KG1 (cell line): ENCODE measurements at places on chromosomes 2 and 18.

DNA sequence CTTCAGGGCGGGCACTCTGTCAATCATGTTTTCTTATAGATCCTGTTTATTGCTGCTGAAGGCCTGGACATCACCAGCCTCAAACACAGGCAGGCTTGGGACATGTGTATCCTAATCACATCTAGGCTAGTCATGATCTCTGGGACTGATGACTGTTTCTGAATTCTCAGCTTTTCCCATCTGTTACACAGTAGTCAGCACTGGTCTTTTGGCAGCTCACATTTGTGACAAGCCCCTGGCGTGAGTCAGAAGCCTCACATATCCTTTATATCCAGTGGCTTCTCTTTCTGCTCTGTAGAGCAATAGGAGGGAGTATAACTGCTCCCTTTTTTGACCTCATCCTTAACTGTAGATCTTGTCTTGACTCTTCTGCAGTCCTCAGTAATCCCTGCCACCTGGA, 4.5 kb downstream of the SEMA4F start:
- no peak for DNase-seq

DNA sequence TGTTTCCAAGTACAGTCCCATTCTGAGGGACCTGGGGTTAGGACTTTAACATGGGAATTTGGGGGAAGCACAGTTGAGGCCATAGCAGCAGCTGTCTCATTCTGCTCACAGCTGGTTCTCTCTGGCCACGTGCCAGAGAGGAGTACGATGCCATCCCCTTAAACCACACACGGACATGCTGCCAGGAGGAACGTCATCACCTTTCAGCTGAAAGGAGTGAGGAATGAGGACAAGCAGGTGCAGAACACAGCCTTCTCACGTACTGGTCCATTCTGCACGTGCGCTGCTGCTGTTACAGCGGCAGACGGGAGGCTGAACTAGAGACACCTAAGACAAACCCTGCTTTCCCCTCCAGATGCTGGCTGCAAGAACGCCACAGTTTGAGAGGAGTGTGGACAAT, 33.5 kb downstream of the ODC1 start:
- DNase-seq: no peak

GRCh38 chr2:32678825-32679224, 51.0 kb downstream of the TTC27 start:
- no peak for DNase-seq

DNA sequence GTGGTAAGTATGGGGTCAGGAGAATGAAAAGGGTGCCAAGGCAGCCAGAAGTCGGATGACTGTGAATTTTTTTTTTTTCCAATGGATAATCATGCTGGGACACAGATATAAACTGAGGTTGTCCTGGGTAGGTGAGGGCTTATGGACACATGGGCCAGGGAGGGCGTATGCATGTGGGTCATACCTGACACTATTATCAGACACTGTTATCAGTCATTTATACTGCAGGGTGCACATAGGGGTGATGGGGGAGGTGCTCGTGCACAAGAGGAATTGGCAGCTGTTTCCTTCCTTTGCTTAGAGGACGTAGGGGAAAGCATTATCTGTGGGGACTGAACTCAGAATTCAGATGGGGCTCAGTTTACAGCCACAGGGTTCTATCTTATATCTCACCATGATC, 10.1 kb downstream of the CTIF start:
- DNase-seq: no peak

DNA sequence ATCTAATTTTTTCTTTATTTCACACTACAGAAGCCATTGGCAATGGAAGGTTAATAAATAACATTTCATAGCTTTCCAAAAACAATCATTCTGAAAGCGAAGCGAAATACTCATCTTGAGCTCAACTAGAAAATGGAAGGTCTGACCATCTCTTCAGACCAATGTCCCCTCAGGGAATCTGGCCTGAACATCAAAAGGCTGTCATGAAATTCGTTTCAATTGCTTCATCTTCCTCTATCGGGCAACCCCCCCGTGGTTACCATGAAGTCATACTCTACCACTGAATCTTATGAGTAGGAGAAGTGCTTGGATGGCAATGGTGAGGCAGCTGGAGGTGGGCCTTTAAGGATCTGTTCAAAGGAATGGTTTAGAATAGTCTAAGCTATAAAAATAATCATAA, 22.9 kb upstream of the CYTIP start:
- no peak for DNase-seq

DNA sequence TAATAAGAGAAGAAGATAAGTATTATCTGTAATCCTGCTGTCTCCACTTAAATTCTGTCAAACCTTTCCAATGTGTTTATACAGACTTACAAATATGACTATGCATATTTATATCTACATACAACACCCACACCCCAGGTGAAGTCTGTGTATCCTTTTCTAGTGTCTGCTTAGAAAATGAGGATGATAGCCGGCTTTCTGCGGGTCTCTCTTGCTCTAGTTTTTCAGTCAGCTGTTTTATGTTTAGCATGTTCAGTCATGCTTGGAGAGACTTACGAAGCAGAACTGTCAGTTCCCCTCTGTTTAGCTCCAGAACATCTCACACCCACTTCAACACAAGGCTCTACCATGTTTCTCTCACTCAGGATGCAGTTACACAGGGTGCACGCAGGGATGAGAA, 137.3 kb upstream of the NFATC1 start:
- no peak for DNase-seq

- DNase-seq: no peak
These were observed 198.1 kb downstream of the PDE1A start for GRCh38 chr2:182228741-182229140.

DNA sequence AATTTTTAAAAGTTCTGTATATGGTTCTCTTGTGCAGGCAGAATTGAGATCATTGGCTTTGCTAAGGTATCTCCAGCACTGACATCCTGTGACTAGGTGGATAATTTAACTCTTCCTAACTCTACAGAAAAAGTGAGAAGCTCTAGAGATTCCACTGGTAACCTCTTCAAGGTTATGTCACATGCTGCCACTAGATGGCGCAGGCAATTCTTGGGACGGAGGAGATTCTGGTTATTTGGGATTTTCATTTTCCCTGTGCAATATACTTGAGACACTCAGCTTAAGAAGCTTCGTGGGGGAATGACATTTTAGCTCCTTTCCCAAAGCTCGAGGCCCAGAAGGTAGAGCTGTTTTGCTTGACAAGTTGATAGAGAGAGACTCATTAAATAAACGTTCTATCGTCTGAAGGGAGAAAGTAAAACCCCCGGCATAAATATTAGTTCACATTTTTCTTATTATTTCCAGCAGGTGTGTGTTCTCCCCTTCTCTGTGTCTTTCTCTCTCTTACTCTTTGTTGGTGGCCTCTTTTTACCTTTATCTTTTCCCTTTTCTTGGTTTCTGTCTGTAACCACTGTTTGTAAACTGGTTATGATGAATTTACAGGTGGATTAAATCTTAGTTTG, 26.6 kb upstream of the LANCL1 start:
- DNase-seq: peak; percentile 19

GRCh38 chr18:26468931-26469340, 79.4 kb downstream of the KCTD1 start:
- no peak for DNase-seq

DNA sequence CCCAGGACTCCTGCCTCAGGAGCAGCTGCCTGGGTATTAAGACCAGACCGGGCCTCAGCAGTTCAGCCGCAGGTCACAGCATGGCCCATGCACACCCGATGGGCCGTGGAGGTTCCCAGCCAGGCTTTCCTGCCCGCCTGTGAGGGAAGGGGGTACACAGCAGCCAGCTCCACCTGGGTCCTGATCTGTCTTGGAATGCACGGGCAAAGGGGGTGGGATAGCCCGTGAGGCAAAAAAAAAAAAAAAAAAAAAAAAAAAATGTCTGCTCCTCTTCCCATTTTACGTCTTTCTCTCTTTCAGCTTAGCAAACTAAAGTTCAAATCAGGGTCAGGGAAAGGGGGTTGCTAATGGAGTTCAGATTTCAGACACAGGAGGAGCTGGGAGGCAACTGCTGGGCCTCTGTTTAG, 385.2 kb downstream of the TNS1 start:
- no peak for DNase-seq

DNA sequence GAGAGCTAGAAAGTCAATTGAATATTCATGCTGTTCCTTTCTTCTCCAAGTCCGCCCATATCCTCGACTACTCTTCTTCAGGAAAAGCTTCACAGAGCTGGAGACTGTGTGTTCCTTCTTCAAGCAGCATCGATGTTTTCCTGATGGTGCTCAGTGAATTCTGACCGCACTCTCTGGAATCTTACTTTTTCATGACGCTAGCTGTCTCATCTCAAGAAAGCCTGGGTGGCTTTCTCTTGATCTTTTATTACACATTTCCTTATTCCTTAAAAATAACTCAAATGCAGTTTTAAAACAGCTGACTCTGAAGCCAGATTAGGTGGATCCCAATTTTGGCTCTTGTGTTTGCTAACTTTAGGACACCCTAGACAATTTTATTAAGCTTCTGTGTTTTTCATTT, 1245.1 kb upstream of the LRRTM1 start:
- DNase-seq: no peak

DNA sequence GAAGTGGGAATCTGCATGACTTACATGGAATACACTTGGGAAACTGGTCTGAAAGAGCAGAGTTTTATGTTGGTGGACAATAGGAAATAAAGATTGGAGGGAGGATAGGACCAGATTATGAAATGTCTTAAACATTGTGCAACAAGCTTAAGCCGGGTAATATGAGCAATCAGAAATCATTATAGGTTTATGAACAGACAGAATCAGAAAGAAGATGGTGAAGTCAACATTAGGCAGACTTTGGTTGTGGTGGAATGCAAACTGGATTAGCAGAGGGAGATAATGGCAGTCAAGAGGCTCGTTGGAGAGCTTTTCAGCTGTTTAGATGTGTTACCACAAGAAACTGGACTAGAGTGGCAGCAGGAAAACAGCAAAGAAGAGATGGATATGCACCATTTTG, 43.5 kb downstream of the CRIM1 start:
- DNase-seq: no peak

GRCh38 chr2:236743921-236744280, 174.3 kb downstream of the ACKR3 start:
- DNase-seq: no peak

GRCh38 chr2:73291461-73292315, 1.7 kb downstream of the EGR4 start:
- DNase-seq: no peak

GRCh38 chr2:182784777-182785176, 68.7 kb downstream of the DNAJC10 start:
- no peak for DNase-seq

- peak; percentile 32 for DNase-seq
These were observed 243.4 kb upstream of the ID2 start for GRCh38 chr2:8438476-8438875.

GRCh38 chr2:105660489-105660888, 84.2 kb upstream of the NCK2 start:
- no peak for DNase-seq

DNA sequence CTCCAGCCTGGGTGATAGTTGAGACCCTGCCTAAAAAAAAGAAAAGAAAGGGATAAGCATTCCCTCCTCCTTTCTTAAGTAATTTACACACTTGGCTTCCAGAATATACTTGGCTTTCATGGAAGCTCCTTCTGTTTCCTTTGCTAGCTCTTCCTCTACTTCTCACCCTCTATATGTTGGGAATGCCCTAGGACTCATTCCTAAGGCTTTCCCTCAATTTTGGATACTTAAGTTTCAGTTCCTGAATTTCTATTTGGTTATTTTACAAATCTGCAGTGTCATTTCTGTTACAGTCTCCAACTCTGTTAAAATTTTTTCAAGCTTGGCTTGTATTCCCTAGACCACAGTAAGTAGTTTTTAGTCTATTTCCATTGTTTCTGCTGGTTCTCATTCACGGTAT, 23.6 kb downstream of the SP3 start:
- DNase-seq: no peak

DNA sequence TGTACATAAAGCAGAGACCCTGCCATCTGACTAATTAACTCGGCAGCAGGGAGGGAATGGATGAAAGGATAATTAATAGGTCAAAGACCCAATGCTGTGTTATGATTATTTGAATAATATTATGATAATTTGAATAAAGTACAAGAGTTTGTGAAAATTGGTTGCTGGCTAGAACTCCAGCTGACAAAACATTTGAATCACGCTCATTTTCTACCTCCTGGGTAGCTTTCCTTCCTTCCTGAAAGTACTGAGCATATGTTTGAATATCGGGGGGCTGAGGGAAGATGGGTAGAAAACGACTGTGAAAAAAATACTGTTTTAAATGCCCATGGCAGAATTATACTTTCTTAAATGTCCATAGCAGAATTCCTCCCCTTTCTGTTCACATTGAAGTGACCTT, 243.6 kb upstream of the RBMS1 start:
- no peak for DNase-seq

DNA sequence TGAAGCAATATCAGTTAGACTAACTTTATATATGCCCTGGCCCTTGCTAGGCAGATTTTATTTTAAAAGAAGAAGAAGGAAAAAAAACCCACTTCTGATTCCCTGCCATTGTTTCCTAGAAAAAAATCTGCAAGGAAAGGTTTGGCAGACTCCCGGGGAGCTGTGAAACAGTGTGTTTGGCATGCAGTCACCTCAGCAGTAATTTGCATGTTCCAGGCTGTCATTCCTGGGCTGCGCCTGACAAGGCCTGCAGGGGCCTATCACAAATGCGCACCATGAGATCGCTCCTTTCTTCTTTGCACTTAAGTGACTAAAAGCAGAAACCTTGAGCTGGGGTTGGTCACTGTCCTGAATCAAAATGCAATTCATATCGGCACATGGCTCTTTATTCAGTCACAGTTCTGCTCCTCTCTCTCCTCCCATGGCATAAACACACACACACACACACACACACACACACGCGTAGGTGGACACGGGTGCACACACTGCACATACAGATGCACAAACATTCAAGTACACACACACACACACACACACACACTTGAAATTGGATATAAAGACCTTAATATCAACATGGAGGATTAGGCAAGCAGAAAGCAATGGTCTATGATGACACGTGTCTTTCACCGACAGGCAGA, 172.8 kb downstream of the MYT1L start:
- no peak for DNase-seq

DNA sequence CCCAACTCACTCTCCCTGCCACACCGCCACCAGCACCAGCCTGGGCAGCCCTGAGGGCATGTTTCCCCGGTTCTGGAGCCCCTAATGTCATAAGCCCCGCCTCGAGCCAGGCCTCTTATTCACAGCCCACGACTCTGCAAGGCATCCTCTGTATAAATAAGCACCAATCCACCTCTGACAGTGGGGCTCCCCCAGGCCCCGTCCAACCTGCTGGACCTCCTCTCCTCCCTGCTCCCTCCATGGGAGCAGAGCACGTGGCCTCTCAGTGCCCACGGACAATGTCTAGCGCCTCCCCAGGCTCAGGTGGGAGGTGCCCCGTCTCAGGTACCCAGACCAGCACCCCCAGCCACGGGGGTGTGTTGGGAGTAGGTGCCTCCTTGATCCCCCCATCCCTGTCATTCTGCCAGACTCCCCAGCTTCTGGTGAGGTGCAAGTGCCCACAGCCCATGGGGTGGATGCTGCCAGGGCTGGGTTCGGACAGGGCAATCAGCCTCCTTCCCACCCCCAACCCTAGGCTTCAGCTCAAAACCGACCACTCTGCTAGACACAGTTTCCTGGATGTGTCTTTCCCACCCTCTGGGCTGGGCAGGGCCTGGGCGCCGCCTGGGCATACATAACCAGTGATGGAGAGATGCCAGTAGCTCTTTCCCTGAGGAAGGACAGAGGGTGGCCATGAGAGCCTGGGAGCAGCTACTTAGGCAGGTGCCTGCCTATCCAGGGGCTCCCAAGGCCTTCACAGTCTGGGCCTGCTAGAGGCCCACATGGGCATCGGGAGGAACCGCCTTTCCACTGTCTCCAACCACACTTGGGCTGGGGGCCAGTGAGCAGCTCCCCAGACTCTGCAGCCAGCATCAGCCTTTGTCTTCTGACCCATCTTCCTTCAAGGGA, 1.6 kb upstream of the ADRA2B start:
- DNase-seq: no peak
